ENCODE measurements at places on chromosomes 2 and 18.

DNA sequence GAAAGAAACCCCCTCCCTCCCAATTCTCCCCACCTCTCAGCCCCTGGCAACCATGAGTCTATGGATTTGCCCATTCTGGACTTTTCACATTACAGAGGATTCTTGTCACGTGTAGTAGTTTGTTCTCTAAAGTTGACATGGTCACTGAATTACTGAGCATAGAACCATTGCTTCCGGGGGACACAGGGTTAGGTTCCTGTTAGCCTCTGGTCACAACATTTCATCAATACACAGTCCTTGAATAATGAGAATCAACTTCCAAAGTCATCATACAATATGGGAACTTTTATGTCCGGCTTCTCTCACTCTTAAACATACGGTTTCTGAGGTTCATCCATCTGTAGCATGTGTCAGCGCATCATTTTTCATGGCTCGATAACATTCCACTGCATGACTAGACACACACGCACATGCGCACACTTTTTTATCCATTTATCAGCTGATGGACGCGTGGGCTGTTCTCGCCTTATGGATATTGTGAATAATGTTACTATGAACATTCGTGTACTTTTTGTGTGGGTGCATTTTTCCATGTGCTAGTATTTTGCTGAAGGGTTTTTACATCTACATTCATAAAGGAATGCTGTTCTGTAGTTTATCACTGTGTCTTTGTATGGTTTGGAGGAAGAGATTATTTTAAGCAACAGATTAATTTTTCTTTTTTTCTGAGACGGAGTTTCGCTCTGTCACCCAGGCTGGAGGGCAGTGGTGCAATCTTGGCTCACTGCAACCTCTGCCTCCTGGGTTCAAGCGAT is 48.1 kb downstream of the PARD6G start:
- DNase-seq: no peak

GRCh38 chr2:66839551-66840320 is 404.8 kb downstream of the MEIS1 start:
- DNase-seq: peak; percentile 53

DNA sequence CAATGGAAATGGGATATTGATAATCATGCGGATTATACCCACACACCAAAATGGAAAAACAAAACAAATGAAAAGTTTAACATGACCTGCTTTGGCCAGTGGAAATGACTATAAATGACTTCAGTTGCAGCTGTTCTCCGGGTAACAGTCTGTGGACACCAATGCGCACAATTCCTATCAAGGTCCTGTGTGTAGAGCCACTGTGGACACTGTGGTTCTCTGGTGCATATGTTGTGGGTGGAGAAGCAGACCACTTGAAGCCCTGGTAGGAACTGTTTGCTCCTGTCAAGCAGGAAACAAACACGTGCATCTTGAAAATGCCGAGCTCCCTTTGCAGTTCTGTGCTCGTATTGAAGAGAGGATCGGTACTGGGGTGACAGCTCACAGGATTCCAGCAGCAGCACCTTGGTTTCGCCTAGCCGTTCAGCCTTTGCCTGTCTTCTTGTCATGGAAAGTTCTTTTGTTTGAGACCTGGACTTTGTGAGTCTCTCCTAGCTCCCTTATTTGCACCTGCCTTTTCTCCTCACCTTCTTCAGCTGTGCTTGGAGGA is 32.9 kb downstream of the NCK2 start:
- no peak for DNase-seq

DNA sequence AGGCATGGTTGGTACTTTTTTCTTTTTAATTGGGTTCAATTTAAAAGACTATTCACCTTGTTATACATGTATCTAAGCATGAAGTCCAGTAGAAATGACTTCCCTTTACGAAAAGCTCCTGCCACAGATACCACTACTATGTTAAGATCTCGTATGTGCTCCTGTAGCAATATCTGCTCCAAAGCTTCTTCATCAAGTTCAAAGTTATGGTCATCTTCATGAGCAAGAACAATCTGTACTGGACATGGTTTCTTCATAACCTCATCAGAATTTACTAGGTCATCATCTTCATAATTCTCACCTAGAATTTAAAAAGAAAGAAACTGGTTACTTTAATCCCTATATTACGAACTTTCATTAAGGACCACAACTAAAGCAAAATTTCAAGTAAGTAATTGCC is 33.9 kb downstream of the ATL2 start:
- no peak for DNase-seq
